ENCODE measurements at places on chromosomes 11 and 22.

DNA sequence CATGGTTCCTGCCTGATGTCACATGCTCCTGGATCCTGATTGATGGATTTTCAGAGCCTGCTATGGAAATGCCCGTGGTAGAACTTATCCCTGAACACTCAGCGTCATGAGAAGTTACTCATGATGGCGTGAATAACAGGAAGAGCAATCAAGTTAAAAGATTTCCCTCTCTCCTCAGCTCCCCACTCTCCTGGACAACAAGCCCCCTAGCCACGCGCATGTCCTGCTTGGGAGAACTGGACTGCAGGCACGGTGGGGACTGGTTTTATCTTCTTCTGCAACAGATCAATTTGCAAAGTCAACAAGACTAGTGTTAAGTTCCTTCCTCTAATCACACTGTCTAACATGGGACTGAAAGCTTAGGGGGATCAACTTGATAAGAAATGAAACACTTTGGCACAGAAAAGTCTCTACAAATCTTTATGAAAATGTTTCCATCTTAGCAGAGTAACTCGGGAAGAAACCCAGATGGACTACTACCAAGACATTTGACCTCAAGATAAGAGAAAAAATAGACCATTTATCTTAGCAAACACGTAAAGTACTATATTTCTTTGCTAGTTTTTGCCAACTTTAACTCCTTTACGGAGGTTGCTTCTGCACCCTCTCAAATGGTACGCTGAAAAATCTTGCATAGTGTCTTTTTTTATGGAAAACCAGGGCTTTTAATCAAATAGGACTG is 27.6 kb downstream of the POU2AF1 start:
- DNase-seq: no peak

DNA sequence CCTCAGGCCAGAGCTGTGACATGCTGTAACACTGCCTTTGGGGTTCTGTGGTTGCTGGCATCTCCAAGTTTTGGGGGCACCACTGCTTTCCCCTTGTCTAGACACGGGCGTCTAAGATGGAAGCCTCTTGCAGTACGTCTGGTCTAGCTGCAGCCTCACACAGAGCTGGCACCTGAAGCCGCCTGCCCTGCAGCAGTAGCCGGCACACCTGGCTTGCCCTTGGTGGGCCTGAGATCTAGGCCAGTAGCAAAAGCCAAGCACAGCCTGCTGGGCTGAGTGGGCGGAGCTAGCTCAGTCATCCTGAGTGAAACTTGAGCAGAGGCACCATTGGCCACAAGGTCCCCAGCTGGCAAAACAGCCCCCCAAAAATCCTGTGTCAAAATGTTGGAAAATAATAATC is 154.2 kb downstream of the DLG2 start:
- DNase-seq: peak; percentile 8

GRCh38 chr22:27512283-27512761 is 289.2 kb downstream of the MN1 start:
- DNase-seq: no peak

DNA sequence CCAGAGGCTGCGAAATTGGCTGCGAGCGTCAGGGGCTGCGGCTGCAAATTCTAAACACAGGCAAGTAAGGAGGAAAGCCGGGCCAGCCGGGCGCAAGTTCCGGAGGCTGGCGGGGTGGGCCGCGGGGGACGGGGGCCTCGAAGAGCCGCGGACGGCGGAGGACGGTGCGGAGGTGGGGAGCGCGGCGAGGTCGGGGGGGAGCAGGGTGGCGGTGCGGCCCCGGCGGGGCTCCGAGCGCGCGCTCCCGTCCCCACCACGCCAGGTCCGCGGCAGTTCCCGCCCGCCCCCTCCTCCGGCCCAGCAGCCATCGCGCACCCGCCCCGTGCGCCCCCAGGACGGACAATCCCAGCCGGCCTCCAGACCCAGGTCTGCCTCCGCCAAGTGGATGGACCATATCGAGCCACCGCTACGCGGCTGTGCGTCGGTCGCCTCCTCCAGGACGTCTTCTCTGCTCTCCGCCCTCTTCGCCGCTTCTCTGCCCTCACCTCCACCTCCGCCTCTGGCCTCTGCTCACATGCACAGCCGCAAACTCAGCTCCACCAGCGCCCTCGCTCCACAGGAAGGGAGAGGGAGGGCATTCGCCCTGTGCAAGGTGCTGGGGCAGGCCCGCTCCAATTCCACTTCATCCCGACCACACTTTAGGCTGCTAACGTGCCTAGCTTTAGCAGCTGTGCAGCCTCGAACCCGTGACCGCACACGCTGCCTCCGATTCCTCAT is 7.2 kb downstream of the ELFN2 start:
- peak; percentile 74 for DNase-seq

DNA sequence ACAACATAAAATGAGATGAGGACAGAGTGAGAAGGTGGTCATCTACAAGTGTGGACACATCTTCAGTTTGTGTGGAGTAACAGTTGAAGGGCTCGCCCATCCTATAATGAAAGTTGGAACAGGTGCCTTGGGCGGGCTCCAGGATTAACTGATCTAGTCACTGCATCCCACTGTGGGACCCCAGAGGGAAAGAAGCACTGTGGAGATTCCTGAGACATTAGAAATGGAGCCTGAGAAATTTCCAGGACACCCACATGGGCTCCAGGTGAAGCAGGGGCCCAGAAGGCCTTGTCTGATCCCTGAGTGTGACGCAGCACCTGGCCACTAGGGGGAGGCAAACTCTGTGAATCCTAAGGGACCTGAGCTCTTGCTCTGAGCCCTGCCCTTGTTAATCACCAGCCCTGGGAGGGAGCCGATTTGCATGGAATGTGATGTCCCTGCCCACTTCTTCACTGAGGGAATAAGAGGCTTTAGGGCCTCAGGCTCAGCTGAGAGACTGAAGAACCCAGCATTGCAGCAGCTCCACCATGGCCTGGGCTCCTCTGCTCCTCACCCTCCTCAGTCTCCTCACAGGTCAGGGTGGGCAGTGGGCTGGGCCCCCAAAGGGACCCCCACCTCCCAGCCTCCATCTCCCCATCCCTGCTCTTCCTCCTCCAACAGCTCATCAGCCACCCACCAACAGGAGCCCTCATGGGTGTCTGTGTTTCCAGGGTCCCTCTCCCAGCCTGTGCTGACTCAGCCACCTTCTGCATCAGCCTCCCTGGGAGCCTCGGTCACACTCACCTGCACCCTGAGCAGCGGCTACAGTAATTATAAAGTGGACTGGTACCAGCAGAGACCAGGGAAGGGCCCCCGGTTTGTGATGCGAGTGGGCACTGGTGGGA is 98.4 kb downstream of the VPREB1 start:
- DNase-seq: peak; percentile 93

DNA sequence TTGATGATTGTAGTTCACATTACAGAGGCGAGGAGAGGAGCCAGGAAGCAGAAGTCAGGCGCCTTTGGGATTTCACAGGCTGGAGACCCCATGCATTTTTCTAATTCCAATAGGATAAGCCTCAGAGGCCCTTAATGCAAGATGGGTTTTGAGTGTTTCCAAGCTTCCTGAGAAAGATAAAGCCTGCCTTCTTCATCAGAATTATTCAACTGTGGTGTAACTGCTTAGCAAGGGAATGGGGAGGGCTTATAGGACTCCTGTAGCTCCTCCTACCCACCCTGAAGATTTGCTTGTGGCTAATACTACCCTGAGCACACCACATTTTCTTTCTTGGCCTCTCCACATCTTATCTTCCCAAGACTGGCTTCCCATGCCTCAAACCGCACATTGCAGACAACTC is 151.1 kb upstream of the ISX start:
- peak; percentile 4 for DNase-seq

GRCh38 chr11:106625566-106625965 is 392.7 kb downstream of the GUCY1A2 start:
- DNase-seq: no peak

GRCh38 chr11:9176550-9176949 is 85.2 kb upstream of the SCUBE2 start:
- no peak for DNase-seq

- DNase-seq: no peak
Measured at GRCh38 chr11:3196161-3197043, 22.2 kb downstream of the MRGPRG start.

- no peak for DNase-seq
Measured at GRCh38 chr11:42657169-42657568, 654.6 kb upstream of the API5 start.

- no peak for DNase-seq
Measured at GRCh38 chr11:116225236-116225635, 547.6 kb downstream of the BUD13 start.

DNA sequence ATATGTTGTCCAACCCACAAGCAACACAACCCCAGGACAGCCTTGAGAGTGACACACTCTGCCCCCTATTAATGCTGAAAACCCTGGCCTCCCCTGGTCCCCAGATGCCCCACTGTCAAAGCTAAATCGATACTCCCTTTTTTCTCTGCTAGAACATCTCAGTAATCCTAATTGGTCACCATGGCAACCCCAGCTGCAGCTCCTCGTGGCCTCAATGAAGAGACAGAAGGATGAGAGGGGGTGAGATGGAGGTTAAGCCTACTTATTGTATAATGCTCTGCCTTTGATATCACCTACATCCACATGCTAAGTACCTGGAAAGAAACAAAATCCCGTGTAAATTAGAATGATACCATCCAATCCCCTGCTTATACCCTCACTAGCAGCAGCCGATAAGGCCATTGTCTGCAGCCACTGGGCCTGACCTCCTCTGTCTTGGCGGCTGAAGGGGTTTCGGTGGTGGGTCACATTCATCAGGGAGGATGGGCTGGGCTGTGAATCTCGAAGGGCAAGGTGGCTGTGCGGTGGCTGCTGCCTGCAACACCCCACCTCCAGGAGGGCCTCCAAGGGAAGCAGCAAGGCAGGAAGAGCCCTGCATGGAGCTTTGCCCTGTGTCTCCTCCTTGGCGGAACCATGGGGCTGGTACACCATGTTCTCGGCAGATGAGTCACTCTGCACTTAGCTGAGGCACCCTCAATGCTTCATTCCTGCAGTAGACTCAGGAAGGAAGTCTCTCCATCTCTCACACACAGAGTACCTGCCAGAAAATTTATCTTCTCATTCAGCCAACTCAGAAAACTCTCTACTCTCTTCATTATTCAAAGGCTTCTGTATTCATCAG is 399.5 kb downstream of the BUD13 start:
- DNase-seq: peak; percentile 74
